Spinal cord (tissue), 10 donors: ENCODE measurements at places on chromosomes 13 and 19.

GRCh38 chr19:35365303-35365702, 5.6 kb upstream of the GPR42 start:
- no peak for DNase-seq

GRCh38 chr19:49243726-49244125, 81.3 kb downstream of the SLC6A16 start:
- no peak for DNase-seq

DNA sequence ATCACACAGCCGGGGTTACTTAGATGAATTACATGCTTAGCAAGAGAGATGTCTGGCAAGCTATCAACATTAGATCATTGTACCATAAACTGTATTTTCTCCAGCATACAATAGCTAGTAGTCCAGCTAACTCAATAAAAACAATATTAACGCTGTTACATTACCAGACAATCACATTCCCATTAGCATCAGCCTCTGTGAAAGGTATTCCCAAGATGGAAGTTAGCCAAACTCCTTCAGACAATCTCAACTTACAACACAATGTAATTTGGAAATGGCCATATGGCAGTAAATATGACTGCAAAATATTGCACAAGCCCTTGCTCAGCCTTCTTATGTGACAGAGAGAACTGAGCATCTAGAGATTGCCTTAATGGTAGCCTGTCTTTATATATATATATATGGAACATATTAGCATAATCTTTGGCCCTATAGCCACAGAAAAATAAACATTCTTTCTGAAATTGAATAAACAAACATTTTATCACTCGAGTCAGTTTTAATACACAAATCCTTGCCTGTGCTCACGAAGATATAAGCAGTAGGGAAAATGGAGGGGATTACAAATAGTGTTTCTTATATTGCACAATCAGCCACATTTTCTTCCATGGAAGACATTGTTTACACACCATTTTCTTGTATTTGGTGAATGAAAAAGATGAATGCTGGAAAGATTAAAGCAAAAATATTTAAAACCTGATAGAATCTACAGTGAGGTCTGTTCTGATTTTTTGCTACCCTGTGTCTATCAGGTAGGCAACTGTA, 1060.5 kb downstream of the DIAPH3 start:
- DNase-seq = no peak

GRCh38 chr19:40763963-40764362, 11.4 kb upstream of the MIA start:
- no peak for DNase-seq

DNA sequence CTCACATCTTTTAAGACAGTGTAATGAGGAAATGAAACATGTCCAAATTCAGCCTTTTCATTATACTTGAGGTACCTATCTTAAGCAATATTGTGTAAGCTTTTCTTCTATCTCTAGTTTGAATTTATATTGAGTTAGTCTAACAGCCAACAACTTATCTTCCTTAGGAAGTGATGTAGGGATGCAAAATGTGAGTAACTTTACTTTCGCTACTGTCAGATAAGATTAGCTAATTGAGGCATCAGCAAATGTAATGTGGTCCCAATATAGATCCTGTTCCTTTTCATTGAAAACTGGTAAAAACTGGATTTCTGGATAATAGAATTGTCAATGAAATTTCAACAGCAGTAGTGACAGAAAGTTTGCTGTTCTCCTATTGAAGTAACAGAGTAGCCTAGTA, 902.2 kb downstream of the GPC5 start:
- DNase-seq = no peak

DNA sequence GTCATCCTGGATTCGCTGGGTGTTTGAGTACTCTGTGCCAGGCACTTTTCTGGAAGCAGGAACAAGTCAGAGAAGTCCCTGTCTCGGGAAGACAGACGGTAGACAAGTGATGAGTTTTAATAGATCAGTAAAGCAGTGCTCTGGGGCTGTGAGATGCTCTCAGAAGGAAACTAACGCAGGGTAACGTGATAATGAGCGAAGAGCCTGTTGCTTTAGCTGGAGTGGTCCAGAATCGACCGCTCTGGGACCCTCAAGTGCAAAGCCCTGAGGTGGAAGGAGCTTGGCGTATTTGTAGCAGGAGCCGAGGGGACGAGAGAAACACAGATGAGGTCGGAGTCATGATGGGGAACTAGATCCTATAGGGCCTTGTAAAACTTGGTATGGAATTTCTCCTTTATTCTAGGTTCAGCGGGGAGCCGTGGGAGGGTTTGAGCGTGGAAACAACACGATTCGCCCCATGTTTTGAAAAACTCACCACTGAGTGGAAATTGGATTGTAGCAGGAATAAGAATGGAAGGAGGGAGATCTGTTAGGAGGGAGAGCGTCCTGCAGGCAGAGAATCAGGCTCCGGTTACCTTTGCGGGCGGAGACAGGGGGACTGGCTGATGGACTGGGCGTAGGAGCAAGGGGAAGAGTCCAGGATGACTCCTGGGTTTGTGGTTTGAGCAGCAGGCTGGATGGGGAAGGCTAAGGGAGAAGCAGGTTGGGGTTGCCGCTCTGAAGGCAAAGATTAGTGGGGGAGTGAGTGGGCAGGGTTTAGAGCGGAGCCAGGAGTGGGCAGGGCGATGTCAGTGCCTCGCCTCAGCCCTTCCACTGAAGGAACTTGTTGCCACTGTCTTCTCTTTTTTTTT, 763 bp downstream of the POLD1 start:
- DNase-seq = no peak

- DNase-seq = no peak
These were observed 578.5 kb downstream of the EFNB2 start for GRCh38 chr13:105956921-105957320.

GRCh38 chr19:31424861-31425620, 75.8 kb upstream of the TSHZ3 start:
- no peak for DNase-seq

GRCh38 chr19:32642771-32643170, 32.2 kb downstream of the ANKRD27 start:
- DNase-seq = no peak

GRCh38 chr13:100392709-100393630, 195.6 kb downstream of the GGACT start:
- DNase-seq = no peak

DNA sequence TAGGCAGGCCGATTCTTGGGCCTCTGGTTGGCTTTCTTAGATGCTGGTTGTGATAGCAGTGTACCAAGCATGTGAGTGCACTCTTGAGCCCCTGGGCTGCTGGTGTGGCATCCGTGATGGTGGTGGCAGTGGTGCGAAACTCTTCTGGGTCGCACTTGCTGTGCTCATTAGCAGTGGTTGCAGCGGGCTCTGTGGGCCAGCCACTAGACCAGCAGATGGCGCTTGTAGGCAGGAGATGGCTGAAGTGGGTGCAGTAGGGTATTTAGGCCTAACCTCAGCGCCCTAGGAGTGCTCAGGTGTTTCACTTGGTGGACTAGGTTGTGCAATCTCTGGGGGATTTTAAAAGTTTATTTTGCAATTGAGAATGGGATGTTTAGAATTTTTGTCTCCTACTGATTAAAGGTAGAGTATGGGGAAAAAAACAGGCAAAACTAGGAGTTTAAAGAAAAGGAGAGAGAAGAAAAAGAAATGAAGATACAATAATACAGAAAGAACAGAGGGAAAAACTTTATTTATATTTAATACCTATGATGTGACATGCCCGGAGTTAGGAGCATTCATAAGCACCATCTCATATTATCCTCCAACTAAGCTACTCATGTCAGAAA, 4.3 kb upstream of the ZNF17 start:
- DNase-seq = no peak

- no peak for DNase-seq
These were observed at the start of gene ATP12A for GRCh38 chr13:24680258-24680920. ATP12A (plus strand) TSS chr13:24680408; CDS start chr13:24680744, 336 bp downstream.

DNA sequence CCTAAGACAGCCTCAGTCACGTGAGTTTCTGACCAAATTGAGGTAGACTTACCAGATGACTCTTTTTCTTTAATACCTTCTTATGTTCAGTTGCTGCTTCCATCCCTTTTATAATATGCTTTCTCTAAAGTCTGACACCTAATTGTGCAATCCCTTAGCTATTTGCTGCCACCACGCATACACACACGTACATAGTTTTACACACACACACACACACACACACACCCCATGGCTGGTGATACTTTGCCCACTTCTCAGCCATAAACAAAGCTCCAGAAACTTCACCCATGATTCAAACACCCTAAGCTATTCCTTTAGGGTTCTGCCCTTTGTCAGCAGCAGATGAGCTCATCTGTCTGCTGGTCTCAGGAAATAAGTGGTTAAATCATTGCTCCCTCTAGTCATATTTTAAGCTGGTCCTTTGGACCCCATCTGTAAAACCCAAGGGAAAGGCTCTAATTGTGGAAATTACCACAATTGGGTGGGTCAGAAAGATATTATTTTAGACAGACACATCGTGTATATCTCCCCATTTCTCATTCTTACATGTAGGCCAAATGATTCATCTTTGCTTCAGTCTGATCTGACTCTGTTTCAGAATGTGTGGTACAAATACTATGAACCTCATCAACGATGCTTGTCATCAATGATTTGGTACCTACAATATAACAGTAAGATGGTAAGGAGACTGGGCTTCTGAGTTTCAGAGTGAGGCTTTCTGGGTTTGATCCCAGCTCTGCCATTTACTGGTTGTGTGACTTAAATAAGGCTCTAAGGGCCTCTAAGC, 69.2 kb downstream of the NALCN start:
- no peak for DNase-seq

GRCh38 chr13:112910016-112910415, 59.0 kb upstream of the MCF2L start:
- no peak for DNase-seq

GRCh38 chr13:32426191-32426989, 1.5 kb downstream of the N4BP2L1 start:
- no peak for DNase-seq

GRCh38 chr19:40244579-40245317, 18.3 kb upstream of the CCNP start:
- DNase-seq = no peak

DNA sequence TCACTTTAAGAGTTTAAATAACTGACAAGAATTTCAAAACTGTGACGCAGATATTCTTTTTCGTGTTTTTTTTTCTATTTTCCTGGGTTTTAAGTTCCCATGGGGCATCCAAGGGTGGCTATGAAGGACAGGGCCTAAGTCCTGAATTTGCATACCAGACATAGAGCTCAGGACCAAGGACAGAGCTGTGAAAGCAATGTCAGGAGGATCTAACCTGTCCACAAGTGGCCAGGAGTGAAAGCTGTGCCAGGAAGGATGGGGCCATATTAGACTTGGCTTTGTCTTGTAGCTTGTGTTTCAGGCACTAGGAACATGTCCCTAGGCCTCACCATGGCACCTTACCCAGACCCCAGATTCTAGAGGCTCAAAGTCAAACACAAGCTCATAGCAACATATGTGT, 289.4 kb upstream of the MIR17HG start:
- no peak for DNase-seq

DNA sequence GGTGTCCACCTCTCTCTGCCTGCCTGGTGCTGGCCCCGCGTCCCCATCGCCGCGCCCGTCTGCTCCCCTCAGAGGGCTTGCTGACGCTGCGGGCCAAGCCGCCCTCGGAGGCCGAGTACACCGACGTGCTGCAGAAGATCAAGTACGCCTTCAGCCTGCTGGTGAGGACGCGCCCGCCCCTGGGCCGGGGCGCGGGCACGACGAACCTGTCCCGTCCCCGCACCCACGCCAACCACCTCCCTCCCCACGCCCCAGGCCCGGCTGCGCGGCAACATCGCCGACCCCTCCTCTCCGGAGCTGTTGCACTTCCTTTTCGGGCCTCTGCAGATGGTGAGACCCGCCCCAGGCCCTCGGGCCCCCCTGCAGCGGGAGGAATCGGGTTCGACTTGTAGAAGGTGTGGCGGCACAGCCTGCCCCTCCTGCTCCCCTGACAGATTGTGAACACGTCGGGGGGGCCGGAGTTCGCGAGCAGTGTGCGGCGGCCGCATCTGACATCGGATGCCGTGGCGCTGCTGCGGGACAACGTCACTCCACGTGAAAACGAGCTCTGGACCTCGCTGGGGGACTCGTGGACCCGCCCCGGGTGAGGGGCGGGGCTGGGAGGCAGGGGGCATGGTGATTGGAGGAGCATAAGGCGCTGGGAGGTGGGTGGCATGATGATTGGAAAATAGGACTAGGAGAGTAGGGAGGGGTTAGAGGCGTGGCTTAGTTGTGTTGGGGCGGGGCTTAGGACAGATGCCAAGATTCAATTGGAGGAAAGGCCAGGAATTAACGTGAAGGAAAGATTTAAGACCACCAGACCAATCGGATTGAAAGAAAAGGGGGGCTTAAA, 6.6 kb downstream of the EPS8L1 start:
- DNase-seq = peak; percentile 75

GRCh38 chr19:33093420-33094210, 12.6 kb downstream of the GPATCH1 start:
- DNase-seq = no peak

GRCh38 chr19:48186541-48186991, 16.1 kb downstream of the ZSWIM9 start:
- DNase-seq = no peak

- no peak for DNase-seq
These were observed 91.4 kb downstream of the COL4A1 start for GRCh38 chr13:110215606-110216005.

- no peak for DNase-seq
These were observed 63.5 kb downstream of the ALOX5AP start for GRCh38 chr13:30798776-30799355.

GRCh38 chr19:34502582-34503411, 21.2 kb downstream of the WTIP start:
- DNase-seq = no peak

- no peak for DNase-seq
These were observed 8.5 kb upstream of the TMPRSS9 start for GRCh38 chr19:2351591-2351990.

DNA sequence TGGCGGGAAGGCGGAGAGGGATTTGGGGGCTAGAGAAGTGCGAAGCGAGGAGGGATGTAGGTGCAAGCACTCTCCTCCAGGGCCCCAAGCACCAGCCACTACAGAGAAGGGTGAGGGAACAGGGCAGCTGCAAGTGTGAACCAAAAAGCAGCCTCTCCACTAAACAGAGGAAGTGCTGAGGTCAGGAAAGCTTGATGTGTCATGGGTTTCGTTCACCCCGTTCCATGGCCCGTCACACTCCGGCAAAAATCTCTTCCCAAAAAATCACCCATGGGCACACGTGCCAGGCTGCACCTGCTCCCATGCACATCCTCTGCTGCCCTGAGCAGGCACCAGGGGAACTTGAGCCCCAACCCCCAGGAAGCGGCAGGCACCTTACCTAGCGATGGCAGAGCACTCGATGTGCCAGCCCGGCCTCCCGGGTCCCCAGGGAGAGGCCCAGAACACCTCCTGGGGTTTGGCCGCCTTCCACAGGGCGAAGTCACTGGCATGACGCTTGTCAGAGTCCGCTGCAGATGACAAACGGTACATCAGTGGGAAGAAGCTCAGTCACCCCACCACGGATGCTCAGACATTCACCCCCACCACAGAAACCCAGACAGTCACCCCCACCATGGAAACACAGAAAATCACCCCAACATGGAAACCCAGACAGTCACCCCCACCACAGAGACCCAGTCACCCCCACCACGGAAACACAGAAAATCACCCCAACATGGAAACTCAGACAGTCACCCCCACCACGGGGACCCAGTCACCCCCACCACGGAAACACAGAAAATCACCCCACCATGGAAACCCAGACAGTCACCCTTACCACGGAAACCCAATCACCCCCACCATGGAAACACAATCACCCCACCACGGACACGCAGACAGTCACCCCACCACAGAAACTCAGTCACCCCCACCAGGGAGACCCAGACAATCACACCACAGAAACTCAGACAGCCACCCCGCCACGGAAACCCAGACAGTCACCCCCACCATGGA, 29.0 kb downstream of the CARS2 start:
- DNase-seq = no peak
